ENCODE measurements at places on chromosomes 3 and 15.

DNA sequence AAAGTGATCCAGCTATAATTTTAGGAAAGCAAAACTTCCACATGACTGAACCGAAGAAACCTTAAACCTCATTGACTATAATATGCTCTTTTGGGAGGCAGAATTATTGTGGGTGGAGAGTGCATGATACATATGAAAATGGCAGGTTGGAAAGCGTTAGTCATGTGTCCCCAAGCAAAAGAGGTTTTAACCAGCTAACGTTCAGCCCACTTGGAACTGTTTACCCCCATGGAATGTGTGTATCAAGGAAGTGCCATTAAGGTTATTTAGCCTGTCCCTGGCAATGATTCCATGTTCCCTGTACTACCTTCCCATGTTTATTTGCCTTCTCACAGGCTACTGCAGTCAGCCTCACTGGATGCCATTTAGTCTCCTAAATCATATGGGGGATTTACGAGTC is 44.1 kb upstream of the LRRC58 start:
- DNase-seq: no peak

DNA sequence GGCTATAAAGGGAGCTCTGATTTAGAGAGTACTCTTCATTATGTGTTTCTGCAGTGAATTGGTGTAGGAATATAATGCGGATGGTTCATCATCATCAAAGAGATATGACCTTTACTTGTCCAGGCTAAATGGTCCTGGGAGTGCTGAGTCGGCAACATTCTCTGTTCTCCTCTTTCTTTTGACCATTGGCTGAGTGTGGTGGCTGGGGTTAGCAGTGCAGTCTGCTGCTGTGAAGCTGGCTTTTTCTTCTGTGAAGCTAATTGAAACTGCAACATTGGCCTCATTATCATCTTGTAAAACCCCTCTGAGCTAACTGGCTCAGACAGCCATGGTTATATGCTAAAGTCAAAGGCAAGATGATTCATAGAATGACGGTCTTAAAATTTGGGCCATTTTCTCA is 83.8 kb downstream of the THRB start:
- DNase-seq: no peak

- DNase-seq: no peak
Measured at GRCh38 chr3:149701977-149702350, 44.1 kb upstream of the WWTR1 start.

- no peak for DNase-seq
Measured at GRCh38 chr15:31498756-31499155, 172.1 kb downstream of the KLF13 start.

GRCh38 chr15:92524161-92524560 is 130.5 kb downstream of the ST8SIA2 start:
- DNase-seq: no peak

GRCh38 chr3:12175844-12176453 is 17.2 kb upstream of the TIMP4 start:
- DNase-seq: no peak

DNA sequence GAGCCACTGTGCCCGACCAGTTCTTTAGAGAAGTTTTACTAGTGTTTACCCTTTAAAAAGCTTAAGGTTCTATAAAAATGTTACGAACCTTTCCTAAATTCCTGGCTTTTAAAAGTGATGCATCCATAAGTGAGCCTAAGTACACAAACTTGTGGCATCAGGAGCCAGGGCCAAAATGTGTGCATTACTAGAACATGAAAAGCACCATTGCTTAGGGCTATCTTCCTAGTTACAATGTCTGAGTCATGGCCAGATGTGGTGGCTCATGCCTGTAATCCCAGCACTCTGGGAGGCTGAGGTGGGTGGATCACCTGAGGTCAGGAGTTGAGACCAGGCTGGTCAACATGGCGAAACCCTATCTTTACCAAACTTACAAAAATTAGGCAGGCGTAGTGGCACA is 39.9 kb downstream of the LEO1 start:
- DNase-seq: no peak

DNA sequence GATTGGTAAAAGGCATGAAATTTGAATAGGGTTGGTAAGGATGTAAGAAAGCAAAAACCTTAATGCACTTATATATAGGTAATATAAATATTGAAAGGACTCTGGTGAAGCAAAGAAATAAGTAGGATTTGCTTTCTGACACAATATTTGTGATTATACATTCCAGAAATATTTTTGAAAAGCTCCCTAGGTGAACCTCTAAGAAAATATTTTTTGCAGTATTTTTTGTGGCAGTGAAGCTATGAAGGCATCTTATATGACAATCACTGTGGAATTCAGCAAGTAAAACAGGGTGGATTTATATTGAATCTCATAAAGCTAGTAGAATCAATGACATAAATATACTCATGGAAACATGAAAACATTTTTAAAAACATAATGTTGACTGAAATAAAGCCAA is 119.6 kb upstream of the EPHA3 start:
- no peak for DNase-seq

DNA sequence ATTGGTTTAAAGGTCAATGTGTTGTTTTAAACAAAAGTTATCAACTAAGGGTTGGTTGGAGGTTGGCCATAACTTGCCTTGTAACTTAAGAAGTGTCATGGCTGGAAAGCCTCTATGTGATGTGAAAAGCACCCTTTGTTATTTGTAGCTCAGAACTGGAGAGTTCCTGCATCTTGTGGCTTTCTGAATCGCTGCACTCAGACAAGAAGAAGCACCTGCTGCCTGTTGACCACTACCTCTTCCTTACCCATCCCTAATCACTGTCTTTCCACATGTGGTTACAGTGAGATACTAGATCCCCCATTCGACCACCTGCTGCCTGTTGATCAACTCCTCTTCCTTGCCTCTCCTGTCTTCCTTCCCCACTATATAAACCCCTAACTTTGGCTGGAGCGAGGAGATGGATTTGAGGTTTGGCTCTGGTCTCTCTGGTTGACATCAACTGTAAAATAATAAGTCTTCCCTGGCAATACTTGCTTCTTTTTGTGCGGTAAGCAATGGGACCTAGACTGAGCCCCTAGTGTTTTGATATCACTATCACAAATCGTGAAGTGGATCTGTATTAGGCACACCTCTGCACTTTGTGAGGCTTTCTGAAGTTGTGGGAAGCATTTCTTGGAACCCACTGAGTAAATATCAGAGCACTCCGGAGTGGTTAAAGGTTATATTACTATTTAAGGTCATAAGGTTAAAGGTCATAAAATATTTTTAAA is 13.8 kb downstream of the RPL39L start:
- DNase-seq: no peak

- no peak for DNase-seq
Measured at GRCh38 chr3:8645712-8646111, 1.1 kb upstream of the SSUH2 start.

- no peak for DNase-seq
Measured at GRCh38 chr3:197878427-197878826, 71.6 kb upstream of the RPL35A start.

DNA sequence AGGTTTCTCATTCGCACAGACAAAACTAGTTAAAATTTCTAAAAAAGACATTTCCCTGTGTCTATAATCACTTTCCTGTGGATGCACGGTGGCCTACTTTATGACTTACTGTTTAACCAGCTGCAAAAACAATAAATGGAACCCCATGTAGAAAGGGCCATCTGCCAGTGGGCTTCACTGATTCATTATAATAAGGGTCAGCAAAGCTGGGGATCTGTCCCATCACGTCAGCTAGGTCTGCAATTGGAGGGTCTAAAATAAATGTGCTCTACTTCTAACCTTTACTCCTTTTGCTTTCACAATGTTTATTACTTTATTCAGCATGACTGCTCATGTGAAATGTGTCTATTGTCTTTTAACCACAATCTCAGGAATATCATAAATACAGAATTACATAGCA is 43.1 kb upstream of the NMD3 start:
- DNase-seq: no peak

- no peak for DNase-seq
Measured at GRCh38 chr3:126279853-126280252, 77.4 kb downstream of the KLF15 start.

DNA sequence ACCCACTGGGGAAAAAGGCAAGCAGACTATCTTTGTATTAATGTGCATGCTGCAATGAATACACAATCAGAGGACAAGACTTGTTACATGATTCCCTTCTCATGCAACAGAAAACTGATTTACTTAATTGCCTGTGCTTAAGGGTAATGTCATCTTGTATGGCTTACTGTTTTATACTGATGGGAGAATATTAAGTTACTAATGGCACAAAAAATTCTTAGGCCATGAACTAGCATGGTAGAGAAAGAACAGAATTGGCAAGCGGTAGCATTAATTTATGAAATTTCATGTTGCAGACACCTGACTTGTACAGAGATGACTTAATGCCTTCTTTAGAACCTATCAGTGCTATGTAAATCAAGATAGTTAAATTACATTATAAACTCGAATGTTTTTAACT is 282.3 kb downstream of the CNTN3 start:
- DNase-seq: no peak

- DNase-seq: no peak
Measured at GRCh38 chr3:59675495-59675894, 625.7 kb upstream of the CFAP20DC start.

GRCh38 chr3:179991883-179992282 is 44.9 kb downstream of the PEX5L start:
- DNase-seq: no peak

DNA sequence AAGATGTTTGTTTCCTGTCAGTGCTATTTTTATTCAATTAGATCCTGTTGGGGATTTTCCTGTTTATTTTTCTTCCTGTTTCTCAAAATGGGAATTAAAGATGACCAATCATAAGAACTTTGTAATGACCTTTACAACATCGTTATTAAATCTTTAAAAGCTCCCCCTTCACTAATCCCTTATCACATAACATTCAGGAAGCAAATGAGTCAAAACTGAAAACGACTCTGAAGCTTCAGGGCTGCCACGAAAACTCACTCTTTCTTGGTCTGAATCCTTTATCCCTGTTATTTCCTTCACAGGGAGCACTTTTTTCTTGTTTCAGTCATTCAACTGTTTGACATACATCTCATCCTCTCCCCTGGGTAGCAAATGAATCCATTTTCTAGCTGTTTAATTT is 75.8 kb upstream of the MB21D2 start:
- DNase-seq: no peak

- no peak for DNase-seq
Measured at GRCh38 chr3:42188376-42188775, 77.6 kb downstream of the CCK start.

- no peak for DNase-seq
Measured at GRCh38 chr15:99615460-99615859, 49.7 kb downstream of the MEF2A start.

DNA sequence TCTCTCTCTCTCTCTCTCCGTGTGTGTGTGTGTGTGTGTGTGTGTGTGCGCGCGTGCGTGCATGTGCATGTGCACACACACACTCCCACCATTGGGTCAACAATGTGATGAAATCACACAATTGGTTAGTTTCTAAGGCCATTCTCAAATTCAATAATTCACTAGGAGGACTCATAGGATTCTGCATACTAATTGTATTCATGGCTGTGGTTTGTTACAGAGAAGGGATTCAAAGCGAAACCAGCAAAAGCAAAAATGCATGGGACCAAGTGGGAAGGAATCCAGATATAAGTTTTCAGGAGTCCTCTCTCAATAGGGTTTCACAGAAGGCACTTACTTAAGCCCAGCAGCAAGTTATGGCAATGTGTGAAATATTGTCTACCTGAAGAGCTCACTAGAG is 515.0 kb downstream of the PYDC2 start:
- no peak for DNase-seq

DNA sequence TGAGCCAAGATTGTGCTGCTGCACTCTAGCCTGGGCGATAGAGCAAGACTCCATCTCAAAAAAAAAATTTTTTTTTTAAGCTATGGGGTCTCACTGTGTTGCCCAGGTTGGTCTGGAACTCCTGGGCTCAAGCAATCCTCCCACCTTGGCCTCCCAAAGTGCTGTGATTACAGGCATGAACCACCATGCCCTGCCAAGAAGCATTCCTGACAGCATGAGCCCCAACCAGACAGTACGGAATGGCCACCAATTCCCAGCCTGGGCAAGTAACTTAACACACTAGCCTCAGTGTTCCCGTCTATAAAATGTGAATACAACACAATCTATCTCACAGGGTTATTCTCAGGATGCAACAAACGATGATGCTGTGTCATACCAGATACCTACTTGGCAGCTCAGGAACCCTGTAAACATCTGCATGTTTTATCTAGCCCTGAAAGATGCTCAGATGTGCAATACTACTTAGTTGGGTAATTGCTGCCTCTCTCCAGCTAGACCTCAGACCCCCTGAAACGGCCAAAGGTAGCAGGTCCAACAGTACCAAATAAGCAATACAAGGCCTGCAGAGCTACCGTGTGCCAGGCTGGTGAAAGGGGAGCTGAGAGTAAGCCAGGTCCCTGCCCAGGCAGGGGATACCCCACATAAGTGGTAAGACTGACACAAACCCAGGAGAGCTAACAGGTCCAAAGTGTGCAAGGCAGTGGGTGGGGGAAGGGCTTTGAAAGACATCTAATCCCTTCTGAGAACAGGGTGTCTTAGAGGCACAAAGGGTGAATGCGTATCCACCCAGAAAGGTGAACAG is 1.9 kb downstream of the TKT start:
- DNase-seq: no peak

- DNase-seq: no peak
Measured at GRCh38 chr3:32147933-32148332, 41.5 kb downstream of the GPD1L start.

DNA sequence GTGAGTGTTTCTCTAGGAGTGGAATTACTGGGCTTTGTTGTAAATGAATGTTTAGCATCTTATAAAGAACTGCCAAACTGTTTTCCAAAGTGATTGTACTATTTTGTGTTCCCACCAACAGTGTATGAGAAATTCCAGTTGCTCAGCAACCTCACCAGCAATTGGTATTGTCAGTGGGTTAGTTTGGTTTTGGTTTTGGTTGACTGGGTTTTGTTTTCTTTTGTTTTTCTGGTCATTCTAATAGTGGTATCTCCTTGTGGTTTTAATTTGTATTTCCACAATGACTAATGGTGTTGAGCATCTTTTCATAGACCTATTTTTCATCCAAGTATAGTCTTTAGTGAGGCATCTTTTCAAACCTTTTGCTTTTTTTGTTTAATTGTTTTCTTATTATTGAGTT is 27.1 kb downstream of the FILIP1L start:
- DNase-seq: no peak

GRCh38 chr3:112640930-112641801 is at the start of gene CCDC80:
Gene CCDC80, minus strand, starts transcription at chr3:112641143. Its CDS starts 1,238 bp downstream, at chr3:112639905.
- no peak for DNase-seq

- no peak for DNase-seq
Measured at GRCh38 chr15:73354241-73354640, 14.5 kb downstream of the HCN4 start.

DNA sequence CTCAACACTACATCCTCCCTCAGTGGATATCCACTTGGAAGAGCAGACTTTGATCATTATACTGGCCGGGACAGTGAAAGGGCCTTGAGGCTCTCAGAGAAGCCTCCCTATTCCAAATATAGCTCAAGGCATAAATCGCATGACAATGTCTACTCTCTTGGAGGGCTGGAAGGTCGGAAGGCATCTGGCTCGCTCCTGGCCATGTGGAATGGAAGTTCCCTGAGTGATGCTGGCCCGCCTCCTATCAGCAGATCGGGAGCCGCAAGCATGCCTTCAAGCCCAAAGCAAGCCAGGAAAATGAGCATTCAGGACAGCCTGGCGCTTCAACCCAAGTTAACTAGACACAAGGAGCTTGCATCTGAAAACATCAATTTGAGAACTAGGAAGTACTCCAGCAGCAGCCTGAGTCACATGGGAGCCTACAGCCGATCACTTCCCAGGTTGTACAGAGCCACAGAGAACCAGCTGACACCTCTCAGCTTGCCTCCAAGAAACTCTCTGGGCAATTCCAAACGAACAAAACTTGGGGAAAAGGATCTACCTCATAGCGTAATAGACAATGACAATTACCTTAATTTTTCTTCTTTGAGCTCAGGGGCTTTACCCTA is 25.4 kb downstream of the PHLDB2 start:
- DNase-seq: no peak

- DNase-seq: no peak
Measured at GRCh38 chr15:67240235-67241131, 14.0 kb downstream of the AAGAB start.

Measured in stimulated activated CD4-positive, alpha-beta T cell treated with anti-CD3 and anti-CD28 coated beads, TNF-alpha, amount 100 ng/mL, for 4 hours (primary cell).